ENCODE measurements at places on chromosomes 2 and 18. TPM values are rescaled to one million over a fixed set of nuclear protein-coding genes. Genes with fewer than 3 reads are reported as not detected.

DNA sequence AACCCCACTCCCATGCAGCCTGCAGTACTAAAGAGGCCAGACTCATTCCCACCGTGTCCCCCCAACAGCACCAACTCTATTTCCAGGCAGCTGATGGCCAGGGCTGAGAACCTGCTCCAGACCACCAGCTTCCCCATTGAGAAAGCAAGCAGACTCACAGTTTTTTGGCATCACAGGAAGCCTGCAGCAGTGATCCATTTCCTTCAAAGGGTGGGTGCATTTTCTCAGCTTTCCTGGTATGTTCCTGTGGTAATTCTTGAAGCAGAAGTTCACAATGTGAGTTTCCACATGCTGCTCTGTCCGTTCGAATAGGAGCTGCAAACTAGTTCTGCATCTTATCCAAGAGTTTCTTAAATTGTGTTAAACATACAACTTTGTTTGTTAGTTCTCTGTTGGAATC, 1249.6 kb upstream of the FAM98A start:
- no peak for DNase-seq
- no peak overlapping the region for H3K4me3 ChIP-seq
- H3K27ac ChIP-seq: no peak overlapping the region
- H3K4me1 ChIP-seq: no peaks in the 10 kb centered on the region
- H3K27me3 ChIP-seq: no peaks in the 10 kb centered on the region
- H3K36me3 ChIP-seq: no peaks in the 10 kb centered on the region

DNA sequence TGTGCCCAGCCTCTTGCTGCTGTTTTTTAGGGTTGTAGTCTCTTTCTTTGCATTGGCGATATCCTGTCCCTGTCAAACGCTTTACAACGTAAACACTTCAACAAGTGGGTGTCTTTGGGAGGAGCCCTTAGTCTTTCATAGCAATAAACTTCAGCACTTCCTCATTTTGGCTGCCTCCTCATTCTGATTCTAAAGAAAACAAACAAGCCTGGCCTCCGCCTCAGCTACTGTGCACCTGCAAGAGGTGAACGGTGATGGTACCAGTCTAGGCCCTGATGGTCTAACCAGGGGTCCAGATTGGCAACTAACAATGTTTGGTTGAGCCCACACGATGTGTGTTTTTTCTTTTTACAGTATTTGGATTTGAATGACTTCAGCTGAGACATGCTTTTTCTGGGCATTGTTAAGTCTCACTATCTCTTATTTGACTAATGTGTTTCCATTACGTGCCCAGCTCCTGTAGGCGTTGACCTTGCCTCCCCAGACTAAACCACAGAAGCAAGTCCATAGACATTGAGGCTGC, 53.2 kb upstream of the CUL3 start:
- H3K4me1 ChIP-seq: no peaks in the 10 kb centered on the region
- no peak overlapping the region for H3K4me3 ChIP-seq
- no peaks in the 10 kb centered on the region for H3K27me3 ChIP-seq
- no peaks in the 10 kb centered on the region for H3K36me3 ChIP-seq
- DNase-seq: no peak

DNA sequence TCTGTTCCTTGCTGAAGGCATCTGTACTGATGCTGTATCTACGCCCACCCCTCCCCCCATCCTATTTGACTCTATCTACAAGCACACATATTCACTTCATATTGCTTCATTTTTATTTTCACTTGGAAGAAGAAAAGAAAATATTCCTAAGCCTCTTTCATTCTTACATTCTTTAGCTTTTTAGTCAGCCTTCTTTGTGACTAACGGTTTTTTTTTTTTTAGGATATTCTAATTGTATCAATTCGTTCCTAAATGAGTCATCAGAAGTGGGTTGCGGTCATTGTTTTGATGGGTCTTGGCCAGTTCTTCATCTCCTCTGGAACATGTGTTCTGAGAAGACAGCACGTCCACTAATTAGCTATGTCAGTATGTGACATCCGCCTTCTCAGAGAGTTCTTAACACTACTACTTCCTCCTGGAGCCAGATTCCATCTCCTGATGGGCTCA, 88.7 kb downstream of the MYO1B start:
- no peaks in the 10 kb centered on the region for H3K4me1 ChIP-seq
- peak overlapping the region; percentile 55 for H3K27ac ChIP-seq
- H3K27me3 ChIP-seq: no peaks in the 10 kb centered on the region

DNA sequence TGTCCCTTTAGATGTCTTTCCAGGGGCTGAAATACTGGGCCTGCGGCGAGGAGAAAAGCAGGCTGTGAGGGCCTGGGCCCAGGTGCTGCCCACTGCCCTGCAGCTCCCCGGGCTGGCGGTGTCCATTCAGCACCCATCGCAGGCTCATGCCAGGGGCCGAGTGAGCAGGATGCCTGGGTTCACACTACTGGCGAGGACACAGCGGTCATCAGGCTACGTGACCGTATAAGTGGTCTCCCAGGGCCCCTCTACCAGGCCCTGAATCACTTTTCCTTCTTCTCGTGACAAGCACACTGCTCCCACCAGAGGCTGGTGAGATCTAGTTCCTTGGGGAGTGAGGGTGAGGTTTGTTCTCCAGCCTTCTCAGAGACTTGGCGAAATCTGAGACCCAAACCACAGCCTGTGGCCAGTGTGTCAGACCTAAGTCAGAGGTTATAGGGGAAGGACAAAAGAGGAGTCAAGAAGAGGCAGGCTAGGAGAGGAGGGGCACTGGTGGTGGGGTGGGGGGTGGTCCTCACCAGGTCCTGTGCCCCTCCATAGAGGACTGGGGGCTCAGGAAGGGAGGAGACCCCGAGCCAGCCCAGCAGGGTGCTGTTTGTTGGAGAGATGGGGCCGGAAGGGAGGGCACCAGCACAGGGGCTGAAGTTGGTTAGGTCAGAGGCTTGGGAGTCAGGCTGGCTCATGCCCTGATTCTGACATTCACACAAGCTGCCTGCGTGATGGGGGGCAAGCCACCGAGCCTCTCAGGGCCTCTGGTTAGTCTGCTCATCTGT, 6.6 kb upstream of the SEMA4C start:
- no peaks in the 10 kb centered on the region for H3K36me3 ChIP-seq
- no peak overlapping the region for H3K4me3 ChIP-seq
- no peak for DNase-seq
- peaks cover 15% of the 10 kb centered on the region for H3K4me1 ChIP-seq
- no peak overlapping the region for H3K27ac ChIP-seq

GRCh38 chr18:62739911-62740310, 24.6 kb downstream of the PHLPP1 start:
- peaks cover 7% of the 10 kb centered on the region for H3K4me1 ChIP-seq
- no peaks in the 10 kb centered on the region for H3K27me3 ChIP-seq
- DNase-seq: no peak
- no peaks in the 10 kb centered on the region for H3K36me3 ChIP-seq

DNA sequence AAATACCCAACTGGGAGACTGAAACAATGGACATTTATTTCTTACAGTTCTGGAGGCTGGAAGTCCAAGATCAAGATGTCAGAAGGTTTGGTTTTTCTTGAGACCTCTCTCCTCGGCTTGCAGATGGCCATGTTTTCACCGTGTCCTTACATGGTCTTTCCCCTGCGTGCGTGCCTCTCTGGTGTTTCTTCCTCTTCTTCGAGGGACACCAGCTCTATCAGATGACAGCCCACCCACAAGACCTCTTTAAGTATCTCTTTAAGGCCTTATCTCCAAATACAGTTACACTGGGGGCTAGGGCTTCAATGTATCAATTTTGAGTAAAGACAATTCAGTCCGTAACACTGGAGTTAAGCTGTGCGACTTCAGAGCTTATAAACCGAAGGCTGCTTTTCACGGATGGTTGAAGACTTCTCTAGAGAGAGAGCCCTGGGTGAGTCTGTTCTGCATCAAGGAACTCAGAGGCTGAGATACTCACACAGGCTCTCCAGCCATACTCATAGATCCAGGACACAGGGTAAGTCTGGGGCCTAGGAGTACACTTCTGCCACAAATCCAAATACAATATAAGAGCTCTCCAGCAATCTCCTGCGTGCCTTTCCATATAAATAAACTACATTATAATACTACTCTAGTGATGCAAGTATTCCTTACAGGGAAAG, 339.9 kb upstream of the PKDCC start:
- no peaks in the 10 kb centered on the region for H3K36me3 ChIP-seq
- no peak for DNase-seq
- no peaks in the 10 kb centered on the region for H3K4me1 ChIP-seq
- no peak overlapping the region for H3K4me3 ChIP-seq

DNA sequence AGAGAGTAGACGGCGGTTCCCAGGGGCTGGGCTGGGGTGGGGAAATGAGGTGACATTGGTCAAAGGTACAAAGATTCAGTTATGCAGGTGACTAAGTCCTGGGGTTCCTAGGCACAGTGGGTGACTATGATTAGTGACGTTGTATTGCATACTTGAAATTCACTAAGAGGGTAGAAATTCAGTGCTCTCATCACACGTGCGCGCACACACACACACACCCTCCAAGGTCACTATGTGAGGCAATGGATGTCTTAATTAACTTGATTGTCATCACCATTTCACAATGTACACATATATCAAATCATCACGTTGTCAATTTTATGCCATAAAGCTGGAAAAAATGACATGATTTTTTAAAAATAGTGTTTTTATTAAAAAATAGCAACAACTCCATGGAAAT, 92.9 kb upstream of the ALKAL2 start:
- H3K4me3 ChIP-seq: no peak overlapping the region
- no peak for DNase-seq
- no peak overlapping the region for H3K27ac ChIP-seq
- H3K27me3 ChIP-seq: no peaks in the 10 kb centered on the region
- H3K4me1 ChIP-seq: no peaks in the 10 kb centered on the region
- no peaks in the 10 kb centered on the region for H3K36me3 ChIP-seq

DNA sequence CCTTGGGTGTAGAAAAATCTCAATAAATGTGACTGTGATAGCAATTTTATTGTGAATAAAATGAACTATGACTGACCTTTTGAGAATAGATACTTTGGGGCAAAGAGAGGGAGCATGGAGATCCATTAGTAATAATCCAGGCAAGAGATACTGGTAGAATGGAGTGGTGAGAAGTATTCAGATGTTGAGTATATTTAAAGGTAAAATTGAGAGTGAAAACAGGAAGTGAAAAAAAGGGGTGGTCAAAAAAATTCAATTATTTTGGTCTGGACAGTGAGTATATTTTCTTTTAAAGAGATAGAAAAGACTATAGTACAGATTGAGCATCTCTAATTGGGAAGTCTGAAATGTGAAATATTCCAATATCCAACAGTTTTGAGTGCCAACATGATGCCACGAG, 1515.6 kb upstream of the NXPH2 start:
- H3K4me3 ChIP-seq: no peak overlapping the region
- H3K27ac ChIP-seq: no peak overlapping the region
- DNase-seq: no peak
- no peaks in the 10 kb centered on the region for H3K36me3 ChIP-seq
- H3K4me1 ChIP-seq: no peaks in the 10 kb centered on the region

DNA sequence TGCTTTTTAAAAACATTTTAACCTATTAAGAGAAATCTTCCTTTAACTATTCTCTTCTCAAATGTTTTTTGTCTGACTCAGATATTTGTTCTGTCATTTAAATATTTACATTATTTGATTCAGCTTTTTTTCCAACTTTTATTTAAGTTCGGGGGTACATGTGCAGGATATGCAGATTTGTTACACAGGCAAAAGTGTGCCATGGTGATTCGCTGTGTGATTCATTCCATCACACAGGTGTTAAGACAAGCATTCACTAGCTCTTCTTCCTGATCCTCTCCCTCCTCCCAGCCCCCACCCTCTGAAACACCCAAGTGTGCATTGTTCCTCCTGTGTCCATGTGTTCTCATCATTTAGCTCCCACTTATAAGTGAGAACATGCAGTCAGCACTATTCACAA, 19.4 kb downstream of the SP100 start:
- no peak for DNase-seq
- H3K27ac ChIP-seq: no peak overlapping the region
- no peaks in the 10 kb centered on the region for H3K27me3 ChIP-seq
- no peaks in the 10 kb centered on the region for H3K36me3 ChIP-seq

DNA sequence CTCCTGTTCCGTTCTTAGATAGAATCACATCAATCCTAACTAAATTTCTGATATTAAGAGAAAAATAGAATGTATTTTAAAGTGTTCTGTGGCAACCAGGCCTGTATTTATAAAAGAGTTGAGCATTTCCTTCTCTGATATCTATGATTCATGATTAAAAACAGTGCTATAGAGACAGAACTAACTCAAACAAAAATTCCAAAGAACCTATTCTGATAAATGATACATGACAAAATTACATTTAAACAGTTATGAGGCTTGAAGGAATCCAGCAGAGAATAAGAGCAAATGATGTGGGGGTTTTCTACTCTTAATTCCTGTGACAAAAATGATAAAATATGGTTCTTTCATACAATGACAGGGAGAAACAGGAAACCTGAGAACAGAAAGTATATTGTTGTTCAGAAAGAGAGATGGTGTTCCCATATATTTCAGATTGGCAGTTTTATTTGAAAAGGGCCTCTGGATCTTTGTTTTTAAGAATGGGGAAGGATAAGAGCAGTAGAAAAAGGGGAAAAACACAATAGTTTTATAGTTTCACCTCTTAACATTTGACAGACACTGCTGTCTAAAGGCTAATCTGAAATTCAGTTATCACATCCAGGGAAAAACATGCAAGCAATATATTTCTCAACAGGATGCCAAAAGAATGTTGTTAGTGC, 944.3 kb downstream of the LRP1B start:
- no peak overlapping the region for H3K4me3 ChIP-seq
- H3K27me3 ChIP-seq: no peaks in the 10 kb centered on the region
- H3K36me3 ChIP-seq: no peaks in the 10 kb centered on the region
- DNase-seq: no peak
- H3K27ac ChIP-seq: no peak overlapping the region

DNA sequence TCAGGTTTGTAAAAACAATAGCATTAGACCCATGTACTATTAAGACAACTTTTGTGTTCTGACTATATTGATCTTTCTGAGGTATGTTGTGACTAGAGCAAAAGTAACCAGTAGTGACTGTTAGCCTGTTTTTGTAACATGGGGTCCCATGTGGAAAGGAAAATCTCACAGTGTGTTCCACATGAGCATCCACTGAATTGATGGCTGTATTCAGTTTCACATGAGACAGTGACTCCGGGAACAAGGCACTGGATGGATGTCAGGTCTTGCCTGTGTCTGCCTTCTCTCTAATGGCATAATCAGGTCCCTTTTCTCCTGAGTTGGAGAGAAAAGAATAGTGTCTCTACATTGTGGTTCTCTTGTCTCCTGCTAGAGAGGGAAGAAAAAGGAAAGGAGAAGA, 27.5 kb downstream of the TMEM178A start:
- no peak overlapping the region for H3K4me3 ChIP-seq
- no peak overlapping the region for H3K27ac ChIP-seq
- no peaks in the 10 kb centered on the region for H3K36me3 ChIP-seq
- DNase-seq: no peak

The MGAT4A gene
- total RNA-seq: 78.5 TPM

The SCYGR4 gene
- total RNA-seq: not detected

The CYP26B1 gene
- total RNA-seq: 1.4 TPM

All from uterus (tissue), 4 donors.